Large intestine (tissue), 12 donors: ENCODE measurements at places on chromosomes 5 and 9. TPM values are rescaled to one million over a fixed set of nuclear protein-coding genes. Genes with fewer than 3 reads are reported as not detected.

The MCTP1 gene
- polyA plus RNA-seq: 4.8 TPM

The TRPM6 gene
- 7.8 TPM for polyA plus RNA-seq

The ANKRD34B gene
- not detected for polyA plus RNA-seq

The C5orf52 gene
- 0.87 TPM for polyA plus RNA-seq

The OR1Q1 gene
- polyA plus RNA-seq: not detected

The GRIN1 gene
- 2.6 TPM for polyA plus RNA-seq

The HTR4 gene
- 4.7 TPM for polyA plus RNA-seq

The ORM2 gene
- polyA plus RNA-seq: not detected

The PCDHB3 gene
- 1.1 TPM for polyA plus RNA-seq

The PRLR gene
- polyA plus RNA-seq: 56.0 TPM

The TICAM2 gene
- polyA plus RNA-seq: 2.9 TPM

The CNOT8 gene
- polyA plus RNA-seq: 50.7 TPM

The DOK3 gene
- polyA plus RNA-seq: 4.7 TPM

The NKD2 gene
- 15.2 TPM for polyA plus RNA-seq

The HINT2 gene
- polyA plus RNA-seq: 29.7 TPM

The PCDHA4 gene
- polyA plus RNA-seq: 1.3 TPM

The TAF11L5 gene
- not detected for polyA plus RNA-seq

The UBE2QL1 gene
- polyA plus RNA-seq: 0.81 TPM

The TMEM171 gene
- 13.7 TPM for polyA plus RNA-seq

The SLC31A2 gene
- polyA plus RNA-seq: 11.4 TPM

The AMBP gene
- 3.6 TPM for polyA plus RNA-seq

The CDX1 gene
- 196 TPM for polyA plus RNA-seq

The FAM169A gene
- polyA plus RNA-seq: 3.7 TPM

The ELAVL2 gene
- polyA plus RNA-seq: 1.2 TPM

The PCDHA6 gene
- polyA plus RNA-seq: 0.85 TPM

The TEX48 gene
- polyA plus RNA-seq: not detected

The SPINK4 gene
- 82.4 TPM for polyA plus RNA-seq

The SLC6A19 gene
- polyA plus RNA-seq: 295 TPM

The URM1 gene
- polyA plus RNA-seq: 62.7 TPM

The TAF11L3 gene
- polyA plus RNA-seq: not detected

The RNF183 gene
- 0.91 TPM for polyA plus RNA-seq

The ADAMTS13 gene
- 10.4 TPM for polyA plus RNA-seq

The RAPGEF6 gene
- polyA plus RNA-seq: 11.2 TPM

The DRD1 gene
- 0.04 TPM for polyA plus RNA-seq

The CARD6 gene
- polyA plus RNA-seq: 3.4 TPM

The FOXI1 gene
- 0.03 TPM for polyA plus RNA-seq

The UAP1L1 gene
- 32.4 TPM for polyA plus RNA-seq

The C9 gene
- 0.04 TPM for polyA plus RNA-seq
